Prostate gland (tissue), 2 donors: ENCODE measurements at places on chromosomes 1 and 21.

DNA sequence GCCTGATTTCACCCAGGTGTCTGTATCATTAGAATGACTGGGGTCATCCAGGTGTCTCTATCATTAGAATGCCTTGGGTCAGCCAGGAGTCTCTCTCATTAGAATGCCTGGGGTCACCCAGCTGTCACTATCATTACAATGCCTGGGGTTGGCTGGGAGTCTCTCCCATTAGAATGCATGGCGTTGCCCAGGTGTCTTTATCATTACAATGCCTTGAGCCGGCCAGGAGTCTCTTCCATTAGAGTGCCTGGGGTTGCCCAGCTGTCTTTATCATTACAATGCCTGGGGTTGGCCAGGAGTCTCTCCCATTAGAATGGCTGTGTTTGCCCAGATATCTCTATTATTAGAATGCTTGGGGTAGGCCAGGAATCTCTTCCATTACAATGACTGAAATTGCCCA is 61.6 kb downstream of the RNF187 start:
- H3K27ac ChIP-seq: no peak overlapping the region
- no peak overlapping the region for H3K4me3 ChIP-seq
- H3K4me1 ChIP-seq: no peaks in the 10 kb centered on the region
- no peak for DNase-seq
- no peaks in the 10 kb centered on the region for H3K27me3 ChIP-seq
- no peaks in the 10 kb centered on the region for H3K36me3 ChIP-seq

GRCh38 chr1:83762039-83762365 is 236.9 kb downstream of the TTLL7 start:
- no peaks in the 10 kb centered on the region for H3K27me3 ChIP-seq
- H3K4me3 ChIP-seq: no peak overlapping the region
- no peak for DNase-seq
- no peaks in the 10 kb centered on the region for H3K36me3 ChIP-seq
- no peak overlapping the region for H3K27ac ChIP-seq

DNA sequence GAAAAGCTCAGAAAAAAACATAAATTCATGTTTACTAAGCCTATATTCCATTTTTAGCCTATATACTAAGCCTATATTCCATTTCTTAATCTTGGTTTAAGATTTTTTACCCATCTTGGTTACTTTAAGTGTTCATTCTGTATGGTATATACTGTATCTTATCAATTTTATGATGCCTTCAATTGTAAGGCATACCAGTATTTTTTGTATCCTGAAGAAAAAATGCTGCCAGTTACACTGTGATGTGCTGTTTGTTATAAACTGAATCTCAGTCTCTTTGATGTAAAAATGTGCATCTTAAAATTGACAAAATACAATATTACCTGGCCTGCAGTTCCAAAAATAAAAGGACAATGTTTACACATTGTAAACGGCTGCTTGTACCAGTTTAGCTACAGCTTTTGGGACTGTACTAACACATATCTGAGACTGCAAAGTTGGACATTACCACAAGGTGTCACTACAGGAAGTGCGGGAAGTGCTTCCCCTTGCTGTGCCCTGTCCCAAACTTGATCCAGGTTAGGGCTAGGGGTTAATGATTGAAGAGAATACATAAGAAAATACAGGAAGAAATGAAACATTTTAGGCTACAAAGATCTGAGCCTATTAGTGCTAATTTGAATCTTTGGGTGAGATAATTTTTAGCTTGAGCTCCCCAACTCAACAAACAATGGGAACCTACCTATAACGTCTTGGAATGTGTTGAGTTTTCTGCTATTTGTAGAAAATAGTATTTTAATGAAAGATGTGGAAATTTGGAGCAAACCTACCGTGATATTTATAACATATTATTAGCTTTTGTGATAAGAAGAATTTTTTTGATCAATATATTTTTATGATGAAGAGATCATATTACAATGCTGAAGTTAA is 108.9 kb downstream of the LBR start:
- H3K27ac ChIP-seq: no peak overlapping the region
- peak; percentile 24 for DNase-seq
- H3K4me3 ChIP-seq: no peak overlapping the region
- peaks cover 3% of the 10 kb centered on the region for H3K27me3 ChIP-seq
- no peaks in the 10 kb centered on the region for H3K36me3 ChIP-seq
- no peaks in the 10 kb centered on the region for H3K4me1 ChIP-seq

GRCh38 chr21:15060543-15061175 is 4.1 kb downstream of the NRIP1 start:
- H3K4me1 ChIP-seq: peaks cover 7% of the 10 kb centered on the region
- H3K27ac ChIP-seq: no peak overlapping the region
- H3K4me3 ChIP-seq: no peak overlapping the region
- no peak for DNase-seq
- H3K27me3 ChIP-seq: no peaks in the 10 kb centered on the region

GRCh38 chr1:177723533-177723932 is 246.3 kb downstream of the SEC16B start:
- no peak for DNase-seq
- no peaks in the 10 kb centered on the region for H3K36me3 ChIP-seq
- H3K27ac ChIP-seq: no peak overlapping the region
- H3K4me3 ChIP-seq: no peak overlapping the region

DNA sequence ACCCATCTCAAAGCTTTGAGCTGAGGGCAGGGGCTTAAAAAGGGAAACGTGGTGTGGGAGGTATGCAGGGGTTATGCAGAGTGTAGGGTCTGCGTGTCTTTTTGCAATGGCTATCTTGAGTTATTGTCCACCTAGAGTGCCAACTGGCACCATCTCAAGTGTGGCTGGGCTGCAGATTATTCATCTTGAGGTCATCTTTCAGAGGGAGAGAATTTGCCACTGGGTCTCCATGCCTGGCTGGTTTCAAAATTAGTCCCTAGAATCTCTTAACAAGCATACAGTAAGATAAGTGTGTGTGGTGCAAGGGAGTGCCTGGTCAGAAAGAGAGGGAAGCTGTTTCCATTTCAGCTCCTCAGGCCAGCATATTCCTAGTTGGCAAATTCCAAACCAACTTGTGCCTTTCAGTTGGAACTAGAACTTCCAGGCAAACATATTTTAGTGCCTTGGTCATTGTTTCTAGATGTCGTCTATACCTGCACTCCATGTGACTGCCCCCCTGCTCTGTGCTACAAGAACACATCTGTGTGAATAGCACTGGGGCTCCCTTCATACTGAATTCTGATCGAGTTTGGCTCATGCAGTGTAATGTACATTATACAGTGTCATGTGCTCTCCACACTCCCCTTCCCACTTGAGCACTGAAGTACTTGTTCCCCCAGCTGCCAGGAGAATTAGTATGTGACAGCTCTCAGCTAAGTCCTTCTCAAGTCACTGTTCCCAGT is 5.0 kb upstream of the OR2T8 start:
- H3K27me3 ChIP-seq: no peaks in the 10 kb centered on the region
- H3K36me3 ChIP-seq: no peaks in the 10 kb centered on the region
- H3K27ac ChIP-seq: no peak overlapping the region
- H3K4me1 ChIP-seq: no peaks in the 10 kb centered on the region
- no peak overlapping the region for H3K4me3 ChIP-seq

DNA sequence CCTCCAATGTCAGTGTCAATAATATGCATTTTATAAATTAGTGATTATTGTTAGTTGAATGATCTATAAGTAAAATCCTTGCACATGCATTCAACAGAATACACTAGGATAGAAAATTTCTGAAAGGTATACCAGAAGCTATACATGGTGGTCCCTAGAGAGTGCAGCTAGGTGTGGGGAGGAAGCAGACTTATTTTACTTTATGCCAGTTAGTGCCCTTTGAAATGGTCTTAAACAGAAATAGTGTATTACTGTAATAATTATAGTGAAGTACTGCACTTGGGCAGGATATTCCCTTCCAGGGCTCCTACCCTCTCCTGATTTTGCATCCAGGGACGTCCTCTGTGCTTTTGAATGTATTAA is 23.2 kb upstream of the WDR26 start:
- H3K4me3 ChIP-seq: no peak overlapping the region
- no peaks in the 10 kb centered on the region for H3K36me3 ChIP-seq
- DNase-seq: no peak
- no peak overlapping the region for H3K27ac ChIP-seq

- no peaks in the 10 kb centered on the region for H3K4me1 ChIP-seq
- no peak overlapping the region for H3K27ac ChIP-seq
- no peaks in the 10 kb centered on the region for H3K36me3 ChIP-seq
These were observed 12.9 kb downstream of the PTAFR start for GRCh38 chr1:28163496-28164161.
